Stimulated activated CD8-positive, alpha-beta memory T cell treated with anti-CD3 and anti-CD28 coated beads, Interleukin-7, amount 100 ng/mL, for 4 hours (primary cell): ENCODE measurements at places on chromosomes 6 and 20.

GRCh38 chr6:141986457-141986856 lies 146.3 kb upstream of the GJE1 start:
- no peak for DNase-seq

DNA sequence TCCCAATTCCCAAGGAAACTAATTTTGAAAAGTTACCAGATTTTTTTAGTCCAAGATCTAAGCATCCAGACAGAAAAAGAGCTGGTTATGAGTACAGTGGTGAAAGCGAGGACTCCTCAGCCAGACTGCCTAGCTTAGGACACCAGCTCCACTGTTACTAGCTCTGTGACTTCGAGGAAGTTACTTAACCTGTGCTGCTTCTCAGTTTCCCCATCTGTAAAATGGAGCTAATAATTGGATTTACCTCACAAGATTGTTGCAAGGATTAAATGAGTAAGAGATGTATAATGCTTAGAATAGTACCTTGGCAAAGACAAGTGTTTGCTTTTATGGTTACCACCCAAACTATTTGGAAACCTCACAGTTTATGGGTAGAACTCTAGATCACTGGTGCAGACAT lies 1.1 kb downstream of the NT5DC1 start:
- DNase-seq = no peak

- DNase-seq = no peak
Observed at GRCh38 chr20:6053776-6054688, at the start of gene LRRN4. LRRN4 (minus strand) TSS chr20:6054060; CDS start chr20:6052799, 1,261 bp downstream.

GRCh38 chr6:3345836-3346235 lies 87.1 kb downstream of the PSMG4 start:
- no peak for DNase-seq

DNA sequence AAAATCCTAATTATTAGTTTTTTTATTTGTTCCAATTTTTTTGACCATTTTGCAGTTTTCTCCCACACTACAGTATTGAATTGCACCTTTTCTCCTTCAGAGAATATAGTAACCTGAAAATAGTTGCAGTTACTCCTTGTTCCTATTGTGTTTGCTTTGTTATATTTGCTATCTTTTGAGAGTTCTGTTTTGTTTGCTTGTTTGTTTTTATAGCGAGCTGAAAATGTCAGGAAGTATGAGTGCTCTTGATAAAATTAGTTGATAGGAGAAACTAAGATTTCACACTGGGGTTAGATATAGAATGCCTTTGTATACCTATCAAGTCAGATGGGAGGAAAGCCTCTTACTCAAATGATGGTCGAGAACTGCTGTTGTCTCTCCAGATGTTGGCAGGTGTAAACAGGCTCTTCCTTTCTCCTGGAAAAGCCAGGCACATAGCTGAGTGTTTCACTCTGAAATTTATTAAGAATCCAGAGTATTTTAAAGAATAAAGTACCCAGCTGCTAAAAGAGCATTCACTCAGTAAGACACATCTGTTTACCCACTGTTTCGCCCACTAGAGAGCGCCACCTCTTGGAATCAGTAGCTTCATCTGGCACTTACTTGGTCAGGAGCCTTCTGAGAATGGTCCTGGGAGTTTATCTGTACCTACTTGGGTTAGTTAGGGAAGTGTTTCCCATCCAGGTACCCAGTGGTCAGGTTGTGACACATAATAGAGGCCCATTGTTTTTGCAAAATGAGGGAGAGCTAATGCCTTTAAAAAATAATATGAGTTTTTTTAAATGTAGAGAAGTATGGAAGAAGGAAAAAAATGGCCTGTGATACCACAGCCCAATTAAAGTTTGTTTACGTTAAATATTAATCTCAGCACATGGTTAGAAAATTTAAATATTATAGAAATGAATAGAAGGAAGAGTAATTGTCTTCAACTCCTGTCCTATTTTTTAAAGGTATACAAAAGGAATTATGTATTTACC lies 11.2 kb downstream of the NT5DC1 start:
- DNase-seq = no peak

- no peak for DNase-seq
Observed at GRCh38 chr6:32189069-32189741, 797 bp downstream of the PBX2 start.
